ENCODE measurements at places on chromosomes 1 and 21. TPM values are rescaled to one million over a fixed set of nuclear protein-coding genes. Genes with fewer than 3 reads are reported as not detected.

GRCh38 chr1:41558761-41559171 lies 74.3 kb upstream of the EDN2 start:
- no peak for DNase-seq

GRCh38 chr1:54959241-54959640 lies 21.2 kb upstream of the TMEM61 start:
- DNase-seq = no peak

DNA sequence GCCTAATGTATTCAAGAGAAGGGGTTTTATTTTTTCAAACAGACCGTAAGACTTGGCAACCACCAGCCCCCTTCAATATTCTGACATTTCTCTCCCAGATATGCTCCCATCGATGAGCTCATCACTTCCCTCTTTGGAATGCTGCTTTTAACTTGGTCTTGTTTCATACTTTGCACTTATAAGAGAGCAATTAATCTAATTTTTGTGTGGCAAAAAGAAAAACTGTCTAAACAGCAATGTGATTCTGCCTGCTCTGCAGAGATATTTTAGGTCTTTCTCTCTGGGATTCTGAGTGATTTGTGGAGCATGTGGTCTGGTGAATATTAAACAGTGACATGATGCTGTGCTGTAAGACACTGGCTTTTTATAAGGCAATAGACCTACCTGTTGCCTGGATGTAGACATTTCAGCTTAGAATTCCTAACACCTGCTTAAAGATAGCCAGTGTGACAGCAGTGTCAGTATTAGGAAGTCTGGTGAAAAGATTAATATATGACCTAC lies 284.8 kb downstream of the BACH1 start:
- DNase-seq = no peak

DNA sequence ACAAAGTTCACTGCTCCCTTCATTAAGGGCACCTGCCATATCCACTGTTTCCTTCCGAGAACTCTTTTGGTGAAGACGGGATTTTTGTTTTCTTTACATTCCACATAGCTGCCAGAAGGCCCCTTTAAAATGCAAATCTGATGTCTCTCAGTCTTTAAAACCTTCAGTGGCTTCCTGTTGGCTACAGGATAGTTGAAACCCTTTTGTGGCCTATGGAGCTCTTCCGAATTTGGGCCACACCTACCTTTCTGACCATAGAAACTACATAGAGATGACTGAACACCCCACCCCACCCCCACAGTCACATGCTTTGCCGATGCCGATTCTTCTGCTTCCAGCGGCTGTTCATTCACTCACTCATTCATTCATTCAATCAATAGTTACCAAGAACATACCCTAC lies 502.6 kb downstream of the KIF26B start:
- no peak for DNase-seq

GRCh38 chr1:55353707-55354620 lies 138.8 kb upstream of the USP24 start:
- DNase-seq = no peak

- no peak for DNase-seq
Measured at GRCh38 chr1:23736437-23737134, 6.7 kb upstream of the ELOA start.

- no peak for DNase-seq
Measured at GRCh38 chr1:193940176-193940575, 753.8 kb upstream of the B3GALT2 start.

PEX19 gene
- 50.6 TPM for total RNA-seq

B3GALNT2 gene
- 7.2 TPM for total RNA-seq

DNA sequence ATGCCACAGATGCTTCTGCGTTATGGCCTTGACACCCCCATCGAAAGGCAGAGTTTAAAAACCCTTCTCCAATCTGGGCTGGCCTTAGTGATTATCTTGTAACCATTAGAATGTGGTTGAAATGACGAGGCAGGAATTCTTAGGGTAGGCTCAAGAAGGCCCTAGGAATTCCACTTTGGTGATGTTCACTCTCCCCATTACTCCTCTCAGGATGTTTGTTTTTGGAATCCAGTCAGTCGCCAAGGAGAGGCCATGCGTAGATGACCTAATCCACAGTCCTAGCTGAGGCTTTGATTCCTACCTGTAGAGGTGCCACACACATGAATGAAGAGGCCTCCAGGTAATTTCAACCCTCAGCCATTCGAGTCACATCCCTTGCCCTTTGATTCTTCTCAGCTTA lies 318.2 kb downstream of the NEGR1 start:
- DNase-seq = no peak

DEPDC1 gene
- total RNA-seq = 0.08 TPM

NCF2 gene
- 2.9 TPM for total RNA-seq

HPDL gene
- 1.4 TPM for total RNA-seq

ALPL gene
- total RNA-seq = 0.41 TPM

DNA sequence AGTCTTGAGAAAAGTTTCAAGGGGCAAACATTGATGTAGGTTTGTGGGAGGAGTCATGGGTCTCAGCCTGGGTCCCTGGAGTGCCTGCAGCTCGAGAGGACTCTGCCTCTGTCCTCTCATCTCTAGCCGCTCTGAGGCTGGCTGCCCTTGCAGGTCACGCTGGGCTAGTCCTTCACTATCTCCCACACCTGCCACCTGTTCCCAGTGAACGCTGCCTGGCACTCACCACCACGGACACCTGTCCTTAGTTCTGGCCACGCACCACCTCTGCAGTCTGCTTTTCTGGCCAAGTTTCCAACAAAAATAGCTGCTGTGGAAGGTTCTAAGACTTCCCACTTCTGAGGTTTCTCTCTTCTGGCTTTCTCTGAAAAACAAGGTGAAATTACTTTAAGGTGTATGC lies 52.5 kb downstream of the SH3BGR start:
- DNase-seq = no peak

DNA sequence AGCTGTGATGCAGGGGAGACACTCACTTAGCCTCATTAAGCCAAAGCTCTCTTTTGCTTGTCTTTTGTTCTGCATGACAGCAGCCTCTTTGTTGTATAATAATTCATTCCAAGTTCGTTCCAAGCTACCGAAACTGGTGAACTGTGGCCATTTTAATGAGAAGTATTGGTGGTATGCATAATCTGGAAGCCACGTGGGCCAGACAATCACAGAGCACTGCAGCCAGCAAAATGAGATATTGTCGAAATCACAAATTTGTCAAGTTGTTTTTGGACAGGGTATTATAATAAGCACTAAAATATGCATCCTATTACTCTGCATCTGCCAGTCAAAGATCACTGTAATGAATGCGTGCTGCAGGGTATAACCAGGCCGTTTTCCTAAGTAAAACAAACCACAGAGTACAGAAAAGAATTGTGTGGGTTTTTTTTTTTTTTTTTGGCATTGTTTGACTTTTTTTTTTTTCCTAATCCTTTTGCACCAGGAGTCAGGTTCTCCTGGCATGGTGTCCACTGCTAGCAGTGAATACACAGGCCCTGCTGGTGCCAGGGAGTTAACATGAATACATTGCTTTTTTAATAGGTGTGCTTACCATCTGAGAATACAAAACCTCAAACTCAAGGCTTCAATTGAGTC lies 423.9 kb downstream of the PTBP2 start:
- DNase-seq = no peak
